ENCODE measurements at places on chromosomes 3 and 15.

GRCh38 chr3:78273326-78273725 is 1233.4 kb downstream of the ROBO2 start:
- no peak for DNase-seq

DNA sequence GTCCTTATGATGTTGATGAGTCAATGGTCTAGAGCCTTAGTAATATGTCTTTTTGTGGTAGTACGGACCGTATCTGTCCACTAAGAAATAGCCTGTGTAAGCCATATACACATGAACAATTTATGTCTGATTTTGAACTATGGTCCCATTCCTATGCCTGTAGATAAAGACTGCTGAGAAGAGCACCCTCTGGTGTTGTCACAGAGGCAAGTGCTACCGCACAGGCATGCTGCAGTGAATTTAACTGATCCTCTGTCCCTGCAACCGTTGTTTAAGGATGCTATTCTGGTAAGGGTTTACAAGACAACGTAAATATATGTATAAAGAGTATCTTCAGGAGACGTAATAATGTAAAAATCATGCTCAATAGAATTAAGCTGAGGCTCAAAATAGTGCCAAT is 170.7 kb downstream of the UBE3A start:
- DNase-seq: no peak

GRCh38 chr3:197292083-197292646 is 6.2 kb downstream of the DLG1 start:
- no peak for DNase-seq

- no peak for DNase-seq
Observed at GRCh38 chr3:9241956-9242355, 7.5 kb downstream of the SRGAP3 start.

GRCh38 chr3:193686665-193687483 is 93.9 kb downstream of the OPA1 start:
- no peak for DNase-seq

- DNase-seq: no peak
Observed at GRCh38 chr15:92749216-92749615, 93.6 kb upstream of the FAM174B start.

DNA sequence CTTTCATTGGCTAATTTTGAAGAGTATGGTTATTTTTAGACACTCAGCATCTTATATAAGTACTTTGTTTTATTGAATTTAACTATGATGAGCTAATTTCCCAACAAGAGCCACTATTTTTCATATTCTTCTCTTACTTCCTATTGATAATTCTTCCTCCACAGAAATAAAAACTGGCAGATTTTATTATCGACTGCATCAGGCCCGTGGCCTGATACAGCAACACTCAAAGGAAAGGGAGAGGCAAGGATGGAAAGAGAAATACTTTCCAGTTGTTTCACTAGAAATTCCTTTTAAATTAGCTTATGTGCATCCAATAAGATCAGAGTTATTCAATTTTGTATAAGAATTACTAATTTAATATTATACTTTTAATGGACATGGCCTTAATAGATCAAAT is 886.3 kb downstream of the ROBO1 start:
- DNase-seq: no peak

- DNase-seq: no peak
Observed at GRCh38 chr15:100705841-100706240, 103.5 kb downstream of the ASB7 start.

- DNase-seq: no peak
Observed at GRCh38 chr3:160041465-160041864, 52.8 kb downstream of the IL12A start.

DNA sequence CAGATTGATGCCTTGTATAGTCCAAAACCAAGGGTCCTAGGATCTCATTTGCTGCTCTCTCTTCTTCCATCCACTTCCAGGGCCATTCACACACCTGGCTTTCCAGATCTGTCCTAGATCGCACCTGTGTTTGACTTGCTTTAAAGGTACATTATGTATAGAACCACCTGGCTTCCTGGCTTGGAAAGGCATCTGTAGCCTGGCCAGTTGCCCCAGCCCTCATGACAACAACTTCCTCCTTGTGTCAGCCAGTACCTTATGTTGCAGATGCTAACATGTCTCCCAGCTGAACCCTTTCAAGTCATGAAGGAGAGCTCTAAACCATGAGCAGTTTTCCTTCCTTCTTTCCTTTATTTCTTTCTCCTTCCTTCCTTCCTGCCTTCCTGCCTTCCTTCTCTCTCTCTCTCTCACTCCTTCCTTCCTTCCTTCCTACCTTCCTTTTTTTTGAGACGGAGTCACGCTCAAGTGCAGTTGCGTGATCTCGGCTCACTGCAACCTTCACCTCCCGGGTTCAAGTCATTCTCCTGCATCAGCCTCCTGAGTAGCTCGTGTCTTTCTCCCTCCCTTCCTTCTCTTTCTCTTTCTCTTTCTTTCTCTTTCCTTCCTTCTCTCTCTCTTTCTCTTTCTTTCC is 2.5 kb upstream of the HTR3C start:
- no peak for DNase-seq

GRCh38 chr3:123048480-123049237 is 18.2 kb upstream of the PDIA5 start:
- DNase-seq: no peak

DNA sequence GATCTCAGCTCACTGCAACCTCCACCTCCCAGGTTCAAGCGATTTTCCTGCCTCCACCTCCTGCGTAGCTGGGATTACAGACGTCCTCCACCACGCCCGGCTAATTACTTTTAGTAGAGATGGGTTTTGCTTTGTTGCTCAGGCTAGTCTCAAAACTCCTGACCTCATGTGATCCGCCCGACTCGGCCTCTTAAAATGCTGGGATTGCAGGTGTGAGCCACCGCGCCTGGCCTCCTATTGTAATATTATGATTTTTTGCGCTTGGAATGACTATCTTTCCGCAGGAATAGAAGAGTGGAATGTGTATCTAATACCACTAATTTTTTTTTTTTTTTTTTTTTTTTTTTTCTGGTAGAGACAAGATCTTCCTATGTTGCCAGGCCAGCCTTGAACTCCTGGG is 1.8 kb downstream of the ARL8B start:
- no peak for DNase-seq

GRCh38 chr3:33380653-33381052 is 59.6 kb downstream of the UBP1 start:
- DNase-seq: no peak

DNA sequence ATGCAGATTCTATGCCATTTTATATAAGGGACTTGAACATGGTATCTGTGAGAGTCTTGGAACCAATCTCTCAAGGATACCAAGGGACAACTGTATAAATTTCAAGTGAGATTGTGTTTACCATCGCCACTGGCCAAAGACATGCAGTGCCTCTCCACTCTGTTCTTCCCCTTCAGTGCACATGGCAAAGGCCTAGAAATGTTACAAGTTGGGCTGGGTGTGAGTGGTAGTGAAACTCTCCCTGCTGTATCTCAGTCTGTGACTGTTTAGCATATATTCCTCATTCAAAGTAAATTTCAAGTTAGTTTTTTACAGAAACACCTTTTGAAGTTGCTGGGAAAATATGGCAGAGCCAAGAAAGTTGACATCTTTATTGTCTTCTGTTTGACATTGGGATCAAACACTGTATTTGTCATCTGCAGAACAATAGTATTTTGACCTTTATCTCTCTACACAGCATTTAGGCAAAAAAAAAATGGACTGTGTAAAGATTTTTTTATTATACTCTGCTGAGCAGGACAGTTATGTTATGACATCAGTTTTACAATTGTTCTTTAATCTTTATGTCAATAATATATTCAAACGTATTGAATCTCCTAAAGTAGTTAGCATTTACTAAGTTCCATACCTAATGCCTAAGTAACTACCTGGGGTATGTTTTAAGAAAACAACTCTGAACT is 101.4 kb downstream of the CCNL1 start:
- DNase-seq: no peak

DNA sequence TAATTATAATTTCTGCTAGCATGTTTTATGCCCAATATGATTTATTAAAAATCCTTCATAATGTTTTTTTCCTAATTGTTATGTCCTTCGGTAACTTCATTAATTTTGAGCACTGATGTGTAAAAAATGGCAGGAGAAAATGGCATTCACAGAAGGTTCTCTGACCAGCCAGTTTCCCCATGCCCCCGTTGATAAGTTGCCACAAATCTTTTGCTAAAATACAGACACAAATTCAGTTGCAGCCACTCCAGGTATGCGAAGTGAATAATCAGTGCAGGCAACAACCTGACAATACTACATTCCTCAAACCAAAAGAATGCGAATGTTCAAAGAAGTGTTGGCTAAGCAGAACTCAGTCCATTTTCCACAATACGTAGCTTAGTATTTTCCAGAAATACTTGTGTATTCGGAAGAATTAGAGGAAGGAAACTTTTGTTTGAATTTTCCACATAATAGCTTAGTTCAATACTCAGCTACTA is 32.7 kb downstream of the CHL1 start:
- no peak for DNase-seq

DNA sequence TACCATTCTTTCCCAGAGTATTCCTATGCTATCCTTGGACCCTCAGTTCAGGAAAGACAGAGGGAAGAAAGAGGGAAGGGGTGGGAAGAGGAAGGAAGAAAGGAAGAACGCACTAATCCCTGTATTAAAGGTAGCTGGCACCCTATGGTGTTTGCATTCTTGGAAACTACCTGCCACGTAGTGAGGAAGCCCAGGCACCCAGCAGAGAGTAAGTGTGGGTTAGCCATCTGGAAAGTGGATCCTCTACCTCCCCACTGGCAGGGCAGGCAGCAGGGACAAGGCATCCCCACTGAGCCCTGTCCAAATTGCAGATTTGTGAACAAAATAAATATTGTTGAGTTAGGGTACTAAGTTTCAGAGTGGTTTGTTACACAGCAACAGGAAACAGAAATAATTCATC is 8.8 kb downstream of the RBP1 start:
- DNase-seq: no peak

DNA sequence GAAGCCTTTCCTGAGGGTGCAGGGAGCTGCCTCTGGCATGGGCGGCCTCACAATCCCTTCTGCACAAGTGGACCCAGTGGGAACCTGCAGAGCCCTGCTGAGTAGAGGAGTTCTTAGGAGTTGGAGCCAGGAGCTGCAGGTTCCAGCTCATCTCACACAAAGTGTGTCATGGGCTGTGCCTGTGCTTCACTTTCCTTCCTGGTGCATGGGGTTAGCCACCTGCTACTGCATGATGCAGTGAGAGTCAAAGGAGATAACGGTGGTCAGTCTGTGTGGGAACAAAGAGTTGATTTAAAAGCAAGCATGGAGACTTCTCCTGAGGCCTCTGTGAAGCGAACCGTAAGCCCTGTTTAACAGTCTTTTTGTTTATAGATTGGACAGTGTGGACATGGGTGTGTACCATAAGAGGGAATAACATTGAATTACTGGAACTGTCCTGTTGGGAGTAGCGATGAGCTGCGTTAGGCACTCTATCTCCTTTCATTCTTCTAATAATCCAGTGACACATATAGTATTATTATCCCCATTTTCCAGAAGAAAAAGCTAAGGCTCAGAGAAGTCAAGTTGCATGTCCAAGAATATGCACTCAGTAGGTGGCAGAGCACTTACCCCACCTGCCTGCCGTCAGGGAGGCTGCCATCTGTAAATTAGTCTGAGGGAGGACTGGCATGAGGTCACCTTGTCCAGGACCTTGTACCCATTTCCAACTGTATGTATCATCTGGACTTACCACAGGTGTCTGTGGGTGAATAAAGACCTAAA is 68.7 kb upstream of the PRR23C start:
- DNase-seq: no peak

DNA sequence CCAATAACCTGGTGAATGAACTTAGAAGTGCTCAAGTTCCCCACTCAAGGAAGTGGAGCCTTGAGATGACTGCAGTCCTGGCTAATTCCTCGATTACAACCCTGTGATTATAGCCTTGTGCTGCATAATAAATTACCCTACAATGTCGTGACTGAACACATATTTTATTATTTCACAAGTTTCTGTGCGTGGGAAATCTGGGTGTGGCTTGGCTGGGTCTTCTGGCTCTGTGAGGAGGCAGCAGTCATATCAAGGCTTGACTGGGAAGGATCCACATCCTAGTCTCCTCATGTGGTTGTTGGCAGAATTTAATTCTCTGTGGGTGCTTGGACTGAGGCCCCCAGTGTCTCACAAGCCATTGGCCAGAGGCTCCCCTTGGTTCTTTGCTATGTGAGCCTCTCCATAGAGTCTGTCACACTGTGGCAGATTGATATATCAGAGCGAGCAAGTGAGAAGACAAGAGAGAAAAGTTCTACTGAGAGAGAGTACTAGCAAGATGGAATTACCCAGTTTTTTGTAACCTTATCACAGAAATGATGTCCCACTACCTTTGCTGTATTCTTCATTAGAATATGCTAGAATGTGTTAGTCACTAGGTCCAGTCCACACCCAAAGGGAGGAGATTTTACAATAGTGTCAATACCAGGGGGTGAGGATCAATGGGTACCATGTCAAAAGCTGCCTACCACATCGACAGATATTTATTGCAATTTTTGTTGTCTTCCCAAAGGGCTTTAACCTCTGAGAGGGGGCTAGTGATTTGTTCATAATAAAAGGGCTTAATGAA is 102.8 kb upstream of the TBC1D5 start:
- DNase-seq: no peak

GRCh38 chr3:15527031-15527459 is 5.5 kb upstream of the COLQ start:
- no peak for DNase-seq

- DNase-seq: no peak
Observed at GRCh38 chr3:99638167-99638948, at the start of gene COL8A1. COL8A1 (plus strand) TSS chr3:99638594; CDS start chr3:99790683, 152,089 bp downstream.

DNA sequence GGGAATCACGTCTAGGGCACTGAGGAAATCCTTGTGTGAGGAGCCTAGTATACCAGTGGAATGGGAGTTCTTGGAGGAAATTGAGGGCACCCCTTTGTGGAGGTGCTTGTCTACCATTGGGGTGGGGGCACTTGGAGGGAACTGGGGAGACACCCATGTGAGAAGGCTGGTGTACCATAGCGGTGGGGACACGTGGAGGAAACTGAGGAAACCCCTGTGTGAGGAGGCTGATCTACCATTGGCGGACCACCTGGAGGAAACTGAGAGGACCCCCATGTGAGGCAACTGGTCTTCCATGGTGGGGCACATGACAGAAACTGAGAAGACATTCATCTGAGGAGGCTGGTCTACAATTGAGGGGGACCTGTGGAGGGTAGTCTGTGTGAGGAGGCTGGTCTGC is 164.5 kb downstream of the FBLN2 start:
- DNase-seq: no peak

DNA sequence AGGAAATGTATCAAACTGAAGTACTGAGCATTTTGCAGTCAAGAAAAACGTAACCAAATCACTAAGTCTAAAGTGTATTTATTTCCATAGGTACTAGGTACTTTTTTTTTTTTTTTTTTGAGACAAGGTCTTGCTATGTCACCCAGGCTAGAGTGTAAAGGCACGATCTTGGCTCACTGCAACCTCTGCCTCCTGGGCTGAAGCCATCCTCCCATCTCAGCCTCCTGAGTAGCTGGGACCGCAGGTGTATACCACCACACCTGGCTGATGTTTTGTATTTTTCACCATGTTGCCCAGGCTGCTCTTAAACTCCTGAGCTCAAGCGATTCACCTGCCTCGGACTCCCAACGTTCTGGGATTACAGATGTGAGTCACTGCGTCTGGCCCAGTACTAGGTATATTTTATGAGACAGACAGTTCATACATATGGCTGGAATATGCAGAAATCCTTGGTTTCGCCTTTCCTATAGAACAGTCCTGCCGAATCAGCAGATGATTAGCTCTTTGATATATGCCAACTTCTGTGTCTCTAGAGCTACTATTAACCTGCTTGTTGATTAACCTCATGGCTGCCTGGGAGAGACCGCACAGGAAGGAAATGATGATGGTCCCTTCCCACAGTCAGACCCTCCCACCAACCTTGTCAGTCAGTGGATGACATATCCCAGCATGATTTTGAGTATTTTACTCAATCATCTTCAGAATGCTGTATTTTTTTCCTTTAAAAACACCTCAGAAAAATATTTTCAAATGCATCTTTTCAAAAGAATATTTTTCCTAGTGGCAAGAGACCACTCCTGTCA is 32.3 kb downstream of the TMOD3 start:
- peak; percentile 67 for DNase-seq

Data from T-helper 22 cell (primary cell).